Colonic mucosa (tissue), 4 donors: ENCODE measurements at places on chromosomes 2 and 18. TPM values are rescaled to one million over a fixed set of nuclear protein-coding genes. Genes with fewer than 3 reads are reported as not detected.

The LCT gene
- 0.08 TPM for total RNA-seq

The TACR1 gene
- total RNA-seq: not detected

The RPE gene
- total RNA-seq: 71.6 TPM

The TEX44 gene
- not detected for total RNA-seq

The GRP gene
- not detected for total RNA-seq

The LYG2 gene
- total RNA-seq: not detected

The CSRNP3 gene
- total RNA-seq: 2.0 TPM

The HSBP1L1 gene
- 51.8 TPM for total RNA-seq

The TBR1 gene
- total RNA-seq: not detected

The ZNF521 gene
- total RNA-seq: 5.3 TPM

GRCh38 chr2:118671701-118672454, 175.6 kb downstream of the EN1 start:
- H3K4me1 ChIP-seq: no peaks in the 10 kb centered on the region
- H3K27me3 ChIP-seq: no peaks in the 10 kb centered on the region
- H3K27ac ChIP-seq: no peak overlapping the region
- DNase-seq: no peak
- H3K4me3 ChIP-seq: no peak overlapping the region
- H3K36me3 ChIP-seq: no peaks in the 10 kb centered on the region

GRCh38 chr2:197958592-197959150, 154.3 kb downstream of the PLCL1 start:
- no peaks in the 10 kb centered on the region for H3K36me3 ChIP-seq
- no peaks in the 10 kb centered on the region for H3K4me1 ChIP-seq
- no peak overlapping the region for H3K27ac ChIP-seq
- no peak for DNase-seq
- H3K27me3 ChIP-seq: no peaks in the 10 kb centered on the region

DNA sequence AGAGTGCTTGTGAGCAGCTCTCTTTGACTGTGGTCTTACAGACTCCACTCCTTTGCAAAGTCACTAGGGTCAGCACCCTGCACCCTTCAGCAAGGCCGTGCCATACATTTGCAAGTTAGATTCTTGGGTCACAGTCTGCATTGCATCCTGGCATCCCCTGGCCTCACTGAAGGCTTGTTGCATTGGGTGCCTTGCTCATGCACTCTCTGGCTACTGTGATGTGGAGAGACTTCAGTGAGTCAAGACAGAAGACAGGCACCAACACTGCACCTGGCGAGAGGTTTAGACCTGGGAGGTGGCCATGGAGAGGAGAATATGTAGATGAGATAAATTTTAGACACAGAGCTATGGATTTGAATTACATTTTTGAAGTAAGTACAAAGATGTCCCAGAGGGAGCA, 146.4 kb upstream of the COPS8 start:
- peak; percentile 7 for DNase-seq
- no peak overlapping the region for H3K27ac ChIP-seq
- H3K4me3 ChIP-seq: no peak overlapping the region
- no peaks in the 10 kb centered on the region for H3K4me1 ChIP-seq
- no peaks in the 10 kb centered on the region for H3K27me3 ChIP-seq

DNA sequence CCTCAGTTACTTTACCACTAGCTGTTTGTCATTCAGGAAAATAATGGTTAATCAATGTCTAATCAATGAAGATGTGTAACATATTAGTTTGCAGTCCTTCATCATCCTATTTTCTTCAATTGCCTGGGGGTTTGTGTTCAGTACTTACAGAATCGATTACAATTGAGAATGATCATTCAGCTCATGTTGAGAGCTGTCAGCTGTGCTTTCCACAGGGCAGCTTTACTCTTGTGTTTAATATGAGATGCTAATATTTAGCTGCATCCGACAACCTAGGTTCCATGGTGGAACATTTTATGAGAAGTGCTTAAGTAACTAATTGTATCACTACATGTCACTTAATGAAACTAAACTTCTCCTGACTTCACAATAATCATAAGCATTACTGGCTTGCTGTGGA, 191.9 kb downstream of the GRB14 start:
- no peak overlapping the region for H3K27ac ChIP-seq
- H3K4me3 ChIP-seq: no peak overlapping the region
- no peaks in the 10 kb centered on the region for H3K36me3 ChIP-seq
- DNase-seq: no peak

DNA sequence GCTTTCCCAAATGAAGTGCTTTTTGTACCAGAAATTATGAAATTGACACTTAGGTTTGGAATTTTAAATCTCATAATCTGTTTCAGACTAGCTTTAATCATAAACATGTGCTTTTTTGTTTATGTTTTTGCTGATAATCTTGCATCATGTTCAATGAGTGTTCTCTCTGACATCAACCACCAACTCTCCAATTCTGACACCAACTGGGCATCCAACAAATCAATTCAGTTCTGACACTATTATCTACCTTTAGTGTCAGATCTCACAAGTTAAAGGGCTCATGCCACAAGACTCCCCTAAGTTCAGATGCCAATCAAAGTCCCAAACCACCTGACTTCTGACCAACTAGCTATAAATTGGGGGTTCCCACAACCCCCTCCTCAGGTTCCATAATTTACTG, 19.6 kb downstream of the PELI1 start:
- peak overlapping the region; percentile 64 for H3K27ac ChIP-seq
- peaks cover 15% of the 10 kb centered on the region for H3K4me1 ChIP-seq
- H3K36me3 ChIP-seq: no peaks in the 10 kb centered on the region
- no peak for DNase-seq
- H3K4me3 ChIP-seq: no peak overlapping the region

GRCh38 chr2:2935445-2936149, 442.0 kb downstream of the EIPR1 start:
- H3K4me1 ChIP-seq: no peaks in the 10 kb centered on the region
- no peak overlapping the region for H3K27ac ChIP-seq
- no peaks in the 10 kb centered on the region for H3K36me3 ChIP-seq
- no peak for DNase-seq
- no peaks in the 10 kb centered on the region for H3K27me3 ChIP-seq

DNA sequence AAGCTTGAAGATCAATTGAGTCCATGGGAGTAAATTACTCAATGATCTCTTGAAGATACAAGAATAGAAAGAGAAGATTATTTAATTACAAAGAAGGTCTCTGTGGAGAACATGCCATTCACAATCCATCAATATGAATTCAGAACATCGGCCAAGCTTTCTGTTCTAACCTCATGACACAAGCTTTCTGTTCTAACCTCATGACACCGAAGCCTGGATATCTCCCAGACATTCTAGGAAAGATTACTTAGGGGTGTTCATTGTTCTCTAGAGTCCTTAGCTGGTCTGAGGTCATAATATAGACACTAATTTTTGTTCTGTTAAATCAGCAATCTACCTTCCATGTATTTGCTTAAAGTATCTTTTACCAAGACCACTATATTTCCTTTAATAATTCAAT, 95.5 kb downstream of the RDH14 start:
- no peaks in the 10 kb centered on the region for H3K36me3 ChIP-seq
- no peak overlapping the region for H3K4me3 ChIP-seq
- no peaks in the 10 kb centered on the region for H3K27me3 ChIP-seq
- H3K4me1 ChIP-seq: no peaks in the 10 kb centered on the region
- no peak for DNase-seq

GRCh38 chr2:195520671-195521155, 136.3 kb upstream of the SLC39A10 start:
- H3K27me3 ChIP-seq: no peaks in the 10 kb centered on the region
- DNase-seq: no peak
- no peak overlapping the region for H3K27ac ChIP-seq

DNA sequence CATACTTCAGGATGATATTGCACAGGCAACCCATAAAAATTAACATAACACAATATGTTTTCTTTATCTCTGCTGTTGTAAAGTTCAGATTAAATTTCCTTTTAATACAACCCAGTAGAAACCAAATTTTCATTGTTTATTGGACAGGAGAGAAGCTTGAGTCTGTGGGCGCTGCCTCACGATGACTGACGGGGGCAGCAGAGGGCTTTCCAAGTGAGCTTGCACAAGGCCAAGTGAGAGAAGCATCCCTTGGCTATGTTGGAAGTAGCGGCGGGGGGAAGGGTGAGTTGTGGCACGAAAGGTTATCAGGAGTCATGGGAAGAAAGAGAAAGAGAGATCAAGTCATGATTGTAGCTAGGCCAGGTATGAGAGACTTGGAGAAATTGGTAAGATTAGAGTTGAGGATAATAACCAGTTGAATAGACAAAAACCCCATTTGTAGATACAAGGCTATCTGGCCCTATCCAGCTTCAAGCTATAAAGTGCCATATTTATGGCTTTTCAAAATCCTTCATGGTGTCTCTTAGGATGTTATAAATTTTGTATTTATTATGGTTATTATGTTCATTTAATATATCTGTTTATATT, 413.7 kb upstream of the FAM98A start:
- H3K4me1 ChIP-seq: no peaks in the 10 kb centered on the region
- H3K36me3 ChIP-seq: no peaks in the 10 kb centered on the region
- no peak overlapping the region for H3K27ac ChIP-seq
- H3K4me3 ChIP-seq: no peak overlapping the region

DNA sequence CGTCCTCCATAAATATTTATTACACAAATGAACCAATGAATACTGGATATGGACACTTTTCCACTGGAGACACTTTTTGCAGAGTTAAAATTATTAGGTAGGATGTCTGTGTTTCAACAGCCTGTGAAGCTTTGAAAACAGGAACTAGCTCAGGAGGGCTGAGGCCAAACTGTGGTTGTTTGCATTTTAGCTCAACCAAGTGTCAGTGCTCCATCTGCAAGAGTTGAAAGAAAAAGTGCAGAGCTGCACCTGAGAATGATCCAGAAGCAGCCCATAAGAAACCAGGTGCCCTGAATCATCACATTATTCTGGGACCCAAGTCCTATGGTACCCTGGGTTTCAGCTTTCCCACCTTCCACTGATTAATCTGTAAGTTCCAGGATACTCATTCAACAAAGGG, 180.4 kb downstream of the TRIB2 start:
- H3K27ac ChIP-seq: no peak overlapping the region
- H3K4me3 ChIP-seq: no peak overlapping the region
- no peaks in the 10 kb centered on the region for H3K36me3 ChIP-seq
- no peak for DNase-seq

GRCh38 chr2:239396881-239397681, 3.7 kb downstream of the HDAC4 start:
- no peaks in the 10 kb centered on the region for H3K27me3 ChIP-seq
- H3K4me3 ChIP-seq: no peak overlapping the region
- H3K4me1 ChIP-seq: peaks cover 2% of the 10 kb centered on the region
- no peak overlapping the region for H3K27ac ChIP-seq
- no peak for DNase-seq
- no peaks in the 10 kb centered on the region for H3K36me3 ChIP-seq

DNA sequence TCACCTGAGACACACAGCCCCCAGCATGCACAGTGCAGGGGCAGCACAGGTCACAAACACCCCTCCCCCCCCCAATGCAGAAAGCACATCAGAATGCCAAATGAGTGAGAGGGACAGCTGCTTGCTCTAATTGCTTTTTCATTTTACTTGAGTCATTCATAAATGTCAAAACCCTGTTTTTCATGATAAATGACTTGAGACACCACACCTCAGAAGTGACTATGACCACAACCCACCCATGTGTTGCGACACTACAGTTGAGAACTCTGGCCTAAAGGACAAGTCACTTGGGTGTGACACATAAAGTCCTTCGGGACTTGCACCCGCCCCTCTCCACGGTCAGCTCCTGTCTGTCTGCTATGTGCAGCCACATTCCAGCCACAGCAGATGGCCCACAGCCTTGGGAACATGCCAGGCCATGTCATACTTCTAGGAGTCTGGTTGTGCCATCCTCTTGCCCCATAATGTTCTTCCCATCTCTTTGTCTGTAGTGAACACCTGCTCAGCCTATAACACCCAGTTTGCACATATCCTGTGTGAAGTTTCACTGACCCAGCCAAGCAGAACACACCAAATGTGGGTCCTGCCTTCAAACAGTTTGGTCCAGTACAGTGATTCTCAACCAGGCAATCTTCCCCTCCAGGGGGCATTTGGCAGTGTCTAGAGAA, 30.2 kb upstream of the RIOK3 start:
- H3K4me3 ChIP-seq: no peak overlapping the region
- H3K4me1 ChIP-seq: no peaks in the 10 kb centered on the region
- peak overlapping the region; percentile 24 for H3K27ac ChIP-seq
- no peaks in the 10 kb centered on the region for H3K36me3 ChIP-seq

DNA sequence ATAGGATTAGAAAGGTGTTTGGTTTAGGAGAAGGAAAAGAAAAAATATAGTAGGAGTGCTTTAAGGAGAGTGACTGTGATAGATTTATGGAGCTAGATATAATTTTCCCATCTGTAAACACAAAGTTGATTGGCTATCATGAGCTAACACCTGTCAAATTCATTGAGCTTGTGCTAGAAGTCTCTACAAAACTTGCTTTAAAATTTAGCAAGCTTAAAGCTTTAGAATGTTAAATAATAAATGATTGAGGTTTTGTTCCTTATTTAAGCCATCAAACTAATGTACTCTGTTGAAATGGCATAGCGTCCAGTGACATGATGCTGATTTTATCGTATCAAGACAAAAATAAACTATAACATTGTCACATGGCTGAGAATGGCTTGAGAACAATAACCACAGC, 1497.4 kb upstream of the DDX18 start:
- H3K27ac ChIP-seq: no peak overlapping the region
- H3K36me3 ChIP-seq: no peaks in the 10 kb centered on the region
- no peaks in the 10 kb centered on the region for H3K27me3 ChIP-seq
- no peak overlapping the region for H3K4me3 ChIP-seq

DNA sequence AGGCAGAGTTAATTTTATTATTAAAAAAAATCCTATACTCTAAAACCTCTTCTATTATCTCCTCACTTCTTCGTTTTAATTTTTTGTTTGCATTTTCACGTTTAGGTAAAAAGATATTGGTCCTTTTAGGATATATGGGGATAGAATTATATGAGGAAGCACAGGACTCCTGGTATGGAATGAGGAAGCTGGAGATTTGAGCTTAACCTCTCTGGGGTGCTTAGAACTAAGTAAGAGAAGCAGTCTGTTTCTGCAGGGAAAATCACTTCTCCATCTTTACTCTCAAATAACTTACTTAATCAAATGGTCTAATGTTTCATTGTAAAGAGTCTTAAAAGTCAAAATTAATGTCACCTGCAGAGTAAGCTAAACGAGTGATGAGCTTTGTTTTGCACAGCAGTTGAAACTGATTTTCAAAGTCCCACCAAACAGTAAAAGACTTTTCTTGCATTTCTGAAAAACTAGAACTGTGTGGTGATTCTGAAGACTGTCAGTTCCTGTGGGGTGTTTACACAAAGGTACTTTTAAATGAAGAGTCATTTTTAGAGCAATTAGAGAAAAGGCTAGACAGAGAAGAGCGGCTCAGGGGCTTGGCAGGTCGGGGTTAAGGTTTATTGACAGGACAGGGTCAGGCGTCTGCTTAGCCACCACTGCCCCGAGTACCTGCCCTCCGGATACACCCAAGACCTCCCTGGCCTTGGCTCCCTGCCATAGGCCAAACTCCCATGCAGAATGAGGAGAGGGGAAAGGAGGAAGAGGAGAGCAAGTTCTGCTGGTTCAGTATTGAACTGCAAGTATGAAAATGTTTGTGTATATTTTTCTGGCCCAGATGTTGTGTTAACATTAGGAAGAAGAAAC, 21.6 kb downstream of the METAP1D start:
- no peaks in the 10 kb centered on the region for H3K36me3 ChIP-seq
- no peaks in the 10 kb centered on the region for H3K27me3 ChIP-seq
- no peaks in the 10 kb centered on the region for H3K4me1 ChIP-seq
- no peak for DNase-seq
- no peak overlapping the region for H3K27ac ChIP-seq
